T-helper 1 cell treated with Interleukin-12 subunit alpha and Interleukin-12 subunit beta and Interleukin-4 antibody, amounts not matched to agents 30 ng/mL and 1 ng/mL, for 36 hours (primary cell): ENCODE measurements at places on chromosomes 3 and 15. TPM values are rescaled to one million over a fixed set of nuclear protein-coding genes. Genes with fewer than 3 reads are reported as not detected.

Gene LDHAL6B
- not detected in 2 replicates for total RNA-seq

Gene AGBL1
- not detected in 2 replicates for total RNA-seq

Gene DPPA2
- total RNA-seq: not detected in 2 replicates

Gene PCLAF
- 68.1 and 69.5 TPM in 2 replicates for total RNA-seq

Gene CAMKV
- total RNA-seq: not detected in 2 replicates

Gene P2RY1
- 0.34 and 0.37 TPM in 2 replicates for total RNA-seq

Gene ACKR4
- total RNA-seq: not detected in 2 replicates

Gene ITGA11
- total RNA-seq: 0.90 and 1.7 TPM in 2 replicates

Gene GALNT15
- not detected in 2 replicates for total RNA-seq

Gene NIT2
- total RNA-seq: 42.5 and 45.5 TPM in 2 replicates

Gene LRRC31
- total RNA-seq: not detected in 2 replicates

Gene CYP1A2
- total RNA-seq: not detected in 2 replicates

Gene CNTN3
- not detected in 2 replicates for total RNA-seq

Gene SAMD7
- total RNA-seq: not detected in 2 replicates

Gene SNX33
- total RNA-seq: 2.6 and 3.0 TPM in 2 replicates

Gene PLSCR4
- not detected in 2 replicates for total RNA-seq

Gene BFSP2
- 0.44 and 0.47 TPM in 2 replicates for total RNA-seq

Gene CAPN3
- 4.5 and 4.8 TPM in 2 replicates for total RNA-seq

Gene STRIT1
- total RNA-seq: not detected in 2 replicates

Gene MYRIP
- total RNA-seq: not detected in 2 replicates

Gene ISLR
- not detected in 2 replicates for total RNA-seq

Gene OR5K2
- total RNA-seq: not detected in 2 replicates

Gene ZBBX
- not detected in 2 replicates for total RNA-seq

Gene CNTN4
- not detected in 2 replicates for total RNA-seq

Gene USP13
- total RNA-seq: 6.5 and 7.2 TPM in 2 replicates

Gene HDGFL3
- 82.3 and 87.0 TPM in 2 replicates for total RNA-seq

Gene LRRC15
- not detected in 2 replicates for total RNA-seq

Gene BCHE
- total RNA-seq: not detected in 2 replicates

Gene SPINK8
- not detected in 2 replicates for total RNA-seq

Gene CCR9
- not detected in 2 replicates for total RNA-seq

Gene CHRD
- not detected in 2 replicates for total RNA-seq

Gene TEX55
- not detected in 2 replicates for total RNA-seq

Gene CYP8B1
- not detected in 2 replicates for total RNA-seq

Gene PCOLCE2
- 0.27 TPM in 1 of 2 replicates, not detected in the other for total RNA-seq

Gene FBXO40
- total RNA-seq: not detected in 2 replicates

Gene MYO9A
- 9.2 and 11.9 TPM in 2 replicates for total RNA-seq

Gene QRICH1
- 150 TPM in 2 replicates for total RNA-seq

Gene SLC7A14
- total RNA-seq: not detected in 2 replicates

Gene NLGN1
- not detected in 2 replicates for total RNA-seq

Gene ROBO2
- not detected in 2 replicates for total RNA-seq

Gene PARP15
- total RNA-seq: 43.2 and 43.5 TPM in 2 replicates

Gene PLA2G4E
- not detected in 2 replicates for total RNA-seq

Gene ZNF385D
- not detected in 2 replicates for total RNA-seq

Gene MOBP
- not detected in 2 replicates for total RNA-seq

Gene ZNF860
- 0.10 and 0.20 TPM in 2 replicates for total RNA-seq

Gene CCK
- total RNA-seq: not detected in 2 replicates

Gene LRRIQ4
- total RNA-seq: not detected in 2 replicates

Gene SOX14
- not detected in 2 replicates for total RNA-seq

Gene TMEM42
- 10.5 and 11.1 TPM in 2 replicates for total RNA-seq

Gene LRRK1
- total RNA-seq: 0.44 and 0.86 TPM in 2 replicates

Gene HGD
- 0.39 and 0.61 TPM in 2 replicates for total RNA-seq

Gene C3orf62
- total RNA-seq: 14.7 and 16.7 TPM in 2 replicates

Gene CCDC39
- not detected in 2 replicates for total RNA-seq

Gene SSUH2
- 0.07 TPM in 1 of 2 replicates, not detected in the other for total RNA-seq

Gene LYSMD2
- total RNA-seq: 25.7 and 26.1 TPM in 2 replicates

Gene PRSS50
- not detected in 2 replicates for total RNA-seq

Gene SEC11A
- total RNA-seq: 104 and 108 TPM in 2 replicates

Gene ADGRG7
- total RNA-seq: not detected in 2 replicates

Gene PLA2G4F
- not detected in 2 replicates for total RNA-seq

Gene TNFAIP8L3
- 0.17 and 0.22 TPM in 2 replicates for total RNA-seq
